Activated naive CD8-positive, alpha-beta T cell treated with anti-CD3 and anti-CD28 coated beads, Interleukin-2, amount 50 U/mL, for 16 hours (primary cell): ENCODE measurements at places on chromosomes 12 and 14.

DNA sequence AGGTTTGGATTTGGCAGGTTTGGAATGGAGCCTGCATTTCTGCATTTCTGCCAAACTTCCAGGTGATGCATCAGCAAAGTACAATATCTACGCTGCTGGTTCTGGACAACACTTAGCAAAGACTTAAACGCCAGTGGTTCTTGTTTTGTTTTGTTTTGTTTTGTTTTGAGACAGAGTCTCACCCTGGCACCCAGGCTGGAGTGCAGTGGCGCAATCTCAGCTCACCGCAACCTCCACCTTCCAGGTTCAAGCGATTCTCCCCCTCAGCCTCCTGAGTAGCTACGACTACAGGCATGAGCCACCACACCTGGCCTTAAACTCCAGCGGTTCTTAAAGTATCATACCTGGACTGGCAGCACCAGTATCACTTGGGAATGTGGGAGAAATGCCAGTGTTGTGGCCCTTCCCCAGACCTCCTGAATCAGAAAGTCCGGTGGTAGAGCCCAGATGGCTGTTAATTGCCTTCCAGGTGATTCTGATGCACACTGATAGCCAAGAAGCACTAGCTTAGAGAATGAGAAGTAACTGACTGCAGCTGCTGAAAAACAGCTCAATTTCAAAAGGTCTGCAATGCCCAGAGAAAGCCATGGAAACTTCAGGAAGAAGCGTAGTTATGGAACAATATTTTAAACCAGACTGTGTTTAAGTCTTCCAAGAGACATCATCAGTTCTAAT, 114.8 kb upstream of the FOXN3 start:
- no peak for DNase-seq

DNA sequence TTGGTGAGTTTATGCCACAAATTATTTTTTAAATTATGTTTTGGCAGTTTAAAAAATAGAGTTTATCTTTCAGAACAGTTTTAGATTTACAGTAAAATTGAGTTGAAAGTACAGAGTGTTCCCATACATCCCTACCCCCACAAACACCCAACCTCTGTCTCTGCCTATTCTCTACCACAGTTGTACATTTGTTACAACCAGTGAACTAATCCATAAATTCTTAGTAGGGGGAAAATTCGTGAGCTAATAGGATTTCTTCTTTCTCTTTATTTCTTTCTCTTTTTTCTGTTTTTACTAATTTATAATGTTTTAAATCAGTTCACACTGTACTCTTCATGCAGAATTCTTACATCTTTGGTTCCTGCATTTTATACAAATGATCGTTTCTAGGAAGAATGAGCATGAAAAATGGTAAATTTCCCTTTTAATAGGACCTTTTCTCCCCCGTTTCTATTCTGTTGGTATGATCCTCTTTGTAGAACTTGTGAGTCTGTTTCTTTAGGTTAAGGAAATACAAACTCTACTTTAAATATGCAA, 56.7 kb downstream of the MIPOL1 start:
- DNase-seq = no peak

DNA sequence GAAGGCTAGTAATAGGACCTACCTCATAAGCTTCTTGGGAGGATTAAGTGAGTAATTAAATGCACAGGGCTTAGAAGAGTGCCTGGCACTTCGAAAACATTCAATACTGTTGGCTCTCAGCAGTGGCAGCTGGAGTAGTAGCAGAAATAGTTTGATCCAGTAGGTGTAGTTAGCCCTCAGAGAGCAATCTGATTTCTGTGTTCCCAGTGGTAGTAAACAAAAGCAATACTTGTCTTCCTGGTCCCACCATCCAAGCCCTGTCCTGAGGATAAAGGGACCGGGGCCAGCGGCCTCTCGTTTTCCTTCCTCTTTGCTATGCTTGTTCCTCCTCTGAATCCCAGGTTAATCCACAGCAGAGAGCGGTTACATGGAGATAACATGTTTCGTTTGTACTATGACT, 131.6 kb downstream of the SAMD4A start:
- no peak for DNase-seq

GRCh38 chr14:49999146-49999761, 106.4 kb downstream of the ARF6 start:
- no peak for DNase-seq

DNA sequence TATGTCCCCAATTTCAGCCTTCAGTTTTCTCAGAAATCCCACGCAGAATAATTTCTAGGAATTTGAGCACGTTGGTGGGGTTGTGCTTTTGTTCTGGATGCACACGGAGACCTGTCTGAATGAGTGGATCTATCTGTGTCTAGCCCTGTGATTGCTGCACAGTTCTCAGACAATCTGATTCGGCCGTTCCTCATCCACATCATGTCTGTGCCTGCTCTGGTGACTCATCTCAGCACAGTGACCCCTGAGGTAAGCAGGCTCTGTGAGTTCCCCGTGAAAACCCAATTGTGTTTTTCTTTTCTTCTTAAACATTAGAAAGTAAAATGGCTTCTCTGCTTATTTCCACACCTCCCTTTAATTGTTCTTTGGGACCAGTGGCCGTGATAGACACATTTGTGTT, 20.2 kb downstream of the UBE3B start:
- no peak for DNase-seq

DNA sequence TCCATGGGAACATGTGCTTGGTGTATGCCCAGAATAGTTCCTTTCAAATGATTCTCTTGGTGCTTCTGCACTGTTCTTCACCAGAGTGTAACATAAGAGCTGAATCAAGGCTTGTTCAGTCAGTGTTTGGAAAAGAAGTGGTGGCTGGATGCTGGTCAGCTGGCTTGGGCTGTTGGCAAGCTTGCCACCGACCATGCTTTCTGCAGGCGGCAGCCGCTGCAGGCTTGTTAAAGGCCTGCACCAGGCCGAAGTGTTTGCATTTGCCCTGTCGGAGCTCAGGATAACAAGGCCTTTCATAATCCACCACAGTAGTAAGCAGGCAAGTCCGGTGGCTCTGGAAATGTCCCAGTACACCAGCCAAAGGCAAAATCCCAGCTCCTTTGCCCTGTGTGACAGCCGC, 26.9 kb downstream of the DAAM1 start:
- no peak for DNase-seq

DNA sequence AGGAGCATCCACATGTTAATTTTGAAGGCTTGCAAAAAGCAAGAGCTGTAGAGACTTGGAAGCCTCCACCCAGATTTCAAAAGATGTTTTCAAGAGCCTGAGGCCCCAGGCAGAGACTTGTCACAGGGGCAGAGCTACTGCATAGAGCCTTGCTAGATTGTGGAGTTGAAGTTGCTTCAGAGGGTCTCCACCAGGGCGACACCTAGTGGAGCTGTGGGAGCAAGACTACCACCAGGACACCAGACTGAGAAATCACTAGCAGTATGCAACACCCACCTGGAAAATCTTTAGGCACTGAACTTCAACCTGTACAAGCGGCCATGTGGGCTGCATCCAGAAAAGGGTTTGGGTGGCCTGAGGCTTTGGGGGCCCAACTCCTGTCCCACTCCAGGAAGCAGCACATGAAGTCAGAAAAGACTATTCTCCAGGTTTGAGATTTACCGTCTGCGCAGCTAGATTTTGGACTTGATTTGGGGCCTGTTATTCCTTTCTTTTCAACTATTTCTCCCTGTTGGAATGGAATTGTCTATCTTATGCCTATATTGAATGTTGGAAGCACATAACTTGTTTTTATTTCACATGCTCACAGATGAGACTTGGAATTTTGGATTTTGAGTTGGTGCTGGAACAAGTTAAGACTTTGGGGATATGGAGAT, 508.6 kb downstream of the FLRT2 start:
- no peak for DNase-seq

- no peak for DNase-seq
Observed at GRCh38 chr12:111451649-111452129, 46.0 kb downstream of the SH2B3 start.

- DNase-seq = no peak
Observed at GRCh38 chr12:2290516-2291065, 237.8 kb downstream of the CACNA1C start.

GRCh38 chr12:49585477-49586459, 17.8 kb upstream of the MCRS1 start:
- no peak for DNase-seq

- no peak for DNase-seq
Observed at GRCh38 chr12:52703424-52703823, at the start of gene KRT77. TSS of gene KRT77 (minus strand) at chr12:52703524. CDS start at chr12:52703434, 90 bp downstream.

DNA sequence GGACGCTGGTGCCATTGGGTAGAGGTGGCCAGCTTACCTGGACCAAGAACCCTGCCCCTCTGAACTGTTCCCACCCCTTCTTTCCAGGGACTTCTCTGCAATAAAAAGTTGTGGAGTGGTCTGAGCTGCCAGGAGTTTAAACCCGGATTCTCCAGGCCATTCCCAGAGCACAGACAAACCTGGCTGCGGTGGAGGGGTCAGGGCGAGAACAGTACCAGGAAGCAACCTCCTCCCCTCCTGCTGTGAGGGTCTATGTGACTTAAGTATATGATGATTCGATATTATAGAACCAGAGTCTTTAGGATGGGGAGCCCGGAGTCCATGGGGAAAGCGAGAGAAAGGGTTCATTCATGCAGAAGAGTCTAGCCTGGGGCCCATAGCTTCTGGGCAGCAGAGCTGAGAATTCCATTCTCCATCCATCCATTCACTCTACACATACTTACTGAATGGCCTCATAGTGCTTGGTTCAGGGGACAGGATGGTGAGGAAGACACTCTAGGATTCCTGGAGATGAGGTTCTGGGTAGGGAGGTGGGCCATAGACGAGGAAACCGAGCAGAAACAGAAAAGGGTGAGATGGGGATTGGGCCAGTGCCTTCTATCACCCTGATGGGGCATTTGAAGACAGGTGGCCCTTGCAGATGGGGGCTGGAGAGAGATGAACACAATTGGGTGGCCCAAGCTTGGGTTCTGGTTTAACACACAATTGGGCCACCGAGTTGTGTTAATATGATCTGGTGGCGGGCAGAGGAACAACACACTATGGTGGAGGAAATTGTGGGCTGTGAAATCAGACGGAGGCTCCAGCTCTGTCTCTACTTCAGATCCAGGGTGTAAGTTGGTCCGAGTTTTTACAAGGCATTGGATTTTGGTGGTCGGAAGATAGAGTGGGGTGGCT, 5.2 kb downstream of the KRT86 start:
- DNase-seq = no peak

GRCh38 chr14:34715127-34715863, 902 bp upstream of the CFL2 start:
- no peak for DNase-seq

GRCh38 chr12:88325076-88325815, 183.1 kb downstream of the TMTC3 start:
- no peak for DNase-seq

DNA sequence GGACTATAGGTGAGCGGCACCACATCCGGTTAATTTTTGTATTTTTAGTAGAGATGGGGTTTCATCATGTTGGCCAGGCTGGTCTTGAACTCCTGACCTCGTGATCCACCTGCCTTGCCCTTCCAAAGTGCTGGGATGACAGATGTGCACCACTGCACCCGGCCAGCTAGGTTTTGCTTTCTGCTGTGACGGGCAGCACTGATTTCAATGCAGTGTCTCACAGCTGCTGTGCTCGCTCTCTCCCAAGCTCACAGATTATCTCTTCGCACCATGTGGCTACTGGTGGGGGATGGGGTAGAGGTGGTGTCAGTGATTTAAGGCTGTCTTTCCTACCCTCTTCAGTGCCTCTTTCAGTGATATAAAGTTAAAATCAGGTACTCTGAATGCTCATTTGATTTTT, 909.1 kb downstream of the TRHDE start:
- DNase-seq = no peak

DNA sequence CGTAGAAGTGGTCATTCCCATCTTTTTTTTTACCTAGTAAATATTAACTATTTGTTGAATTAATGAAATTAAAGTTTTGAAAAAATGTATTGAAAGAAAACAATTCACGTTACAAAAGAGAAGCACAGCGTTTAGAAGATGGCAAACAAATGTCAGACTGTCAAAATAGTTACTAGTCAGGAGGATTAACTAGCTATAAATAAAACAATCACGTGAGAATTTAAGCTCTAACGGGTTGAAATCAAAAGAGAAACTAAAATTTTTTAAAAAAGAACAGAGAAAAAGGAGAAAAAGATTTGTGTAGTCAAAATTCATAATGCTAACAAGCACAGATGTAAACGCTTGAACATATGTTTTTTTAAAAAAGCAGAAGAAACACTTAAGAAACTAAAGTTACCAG, 26.4 kb downstream of the DDHD1 start:
- DNase-seq = no peak

DNA sequence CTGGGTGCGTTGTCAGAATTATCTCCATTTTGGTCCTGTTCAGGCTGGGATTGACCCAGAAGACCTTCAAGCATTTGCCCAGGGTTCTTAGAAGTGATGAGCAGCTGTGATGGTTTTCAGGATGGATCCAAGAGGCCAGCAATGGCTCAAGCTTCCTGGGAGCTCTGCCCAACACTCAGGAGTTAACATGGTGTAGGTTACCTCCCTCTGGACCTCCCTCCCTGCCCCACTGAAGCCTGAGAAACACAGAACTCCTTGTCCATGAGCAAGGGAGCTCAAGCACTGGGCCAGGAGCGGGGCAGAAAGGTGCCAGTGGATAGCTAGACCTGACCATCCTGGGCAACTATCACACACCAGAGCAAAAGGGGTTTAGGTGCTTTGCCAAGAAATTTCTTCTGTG, 148.4 kb upstream of the FKBP4 start:
- no peak for DNase-seq

- DNase-seq = no peak
Observed at GRCh38 chr12:113818283-113818682, 147.8 kb downstream of the RBM19 start.

DNA sequence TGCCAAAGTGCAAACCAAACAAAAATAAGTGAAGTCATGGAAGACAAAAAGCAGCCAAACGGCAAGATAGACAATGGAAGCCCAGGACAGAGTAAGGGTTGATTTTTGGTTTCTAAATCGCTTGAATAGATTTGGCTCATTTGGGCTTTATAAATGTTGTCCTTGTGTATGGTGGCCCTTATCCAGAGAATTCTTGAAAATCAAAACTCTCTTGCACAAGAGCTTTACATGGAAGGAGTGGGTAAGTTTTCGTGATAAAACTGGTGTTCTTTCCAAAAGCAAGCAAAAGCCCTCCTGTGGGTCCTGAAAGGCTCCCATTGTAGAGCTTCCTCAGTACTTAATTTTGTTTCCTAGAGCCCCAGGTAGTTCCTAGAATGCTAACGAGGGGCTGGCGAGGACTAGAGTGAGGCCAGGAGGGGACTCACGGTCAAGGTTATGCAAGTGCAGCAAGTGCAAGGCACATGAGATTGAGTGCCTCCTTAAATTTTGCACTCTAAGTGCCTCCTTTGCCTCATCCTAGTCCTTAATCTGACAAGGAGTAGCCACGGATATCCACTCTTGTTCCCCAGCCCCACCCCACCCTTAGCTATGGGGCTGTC, 4.1 kb downstream of the SIX6 start:
- no peak for DNase-seq

DNA sequence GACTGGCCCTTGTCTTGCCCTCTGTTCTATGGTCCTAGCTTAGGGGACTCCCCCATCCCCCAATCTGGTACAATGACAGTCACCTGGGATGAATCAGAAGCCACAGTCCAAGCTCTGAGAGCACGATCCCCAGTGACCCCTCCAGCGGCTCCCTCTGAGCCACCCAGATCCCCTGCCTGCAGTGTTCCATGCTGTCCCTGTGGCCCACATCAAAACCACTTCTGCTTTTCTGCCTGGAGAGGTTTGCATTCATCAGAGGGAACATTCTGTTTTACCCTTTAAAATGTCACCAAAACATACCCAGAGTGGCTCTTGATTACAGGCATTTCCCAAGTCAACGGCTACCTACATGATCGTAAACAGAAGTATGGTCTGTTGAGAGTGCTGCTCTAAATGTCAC, 47.5 kb downstream of the NOS1 start:
- DNase-seq = no peak

- no peak for DNase-seq
Observed at GRCh38 chr14:26190646-26191045, 407.2 kb downstream of the NOVA1 start.

- no peak for DNase-seq
Observed at GRCh38 chr12:10829994-10830393, 3.8 kb upstream of the TAS2R10 start.
